T-helper 2 cell (primary cell): ENCODE measurements at places on chromosomes 7 and 10.

GRCh38 chr10:200405-200804, 65.2 kb downstream of the ZMYND11 start:
- no peak for DNase-seq

- DNase-seq: no peak
These were observed 145.2 kb upstream of the KLF14 start for GRCh38 chr7:130879191-130879590.

- DNase-seq: no peak
These were observed 359.6 kb downstream of the ARL4A start for GRCh38 chr7:13047061-13047460.

DNA sequence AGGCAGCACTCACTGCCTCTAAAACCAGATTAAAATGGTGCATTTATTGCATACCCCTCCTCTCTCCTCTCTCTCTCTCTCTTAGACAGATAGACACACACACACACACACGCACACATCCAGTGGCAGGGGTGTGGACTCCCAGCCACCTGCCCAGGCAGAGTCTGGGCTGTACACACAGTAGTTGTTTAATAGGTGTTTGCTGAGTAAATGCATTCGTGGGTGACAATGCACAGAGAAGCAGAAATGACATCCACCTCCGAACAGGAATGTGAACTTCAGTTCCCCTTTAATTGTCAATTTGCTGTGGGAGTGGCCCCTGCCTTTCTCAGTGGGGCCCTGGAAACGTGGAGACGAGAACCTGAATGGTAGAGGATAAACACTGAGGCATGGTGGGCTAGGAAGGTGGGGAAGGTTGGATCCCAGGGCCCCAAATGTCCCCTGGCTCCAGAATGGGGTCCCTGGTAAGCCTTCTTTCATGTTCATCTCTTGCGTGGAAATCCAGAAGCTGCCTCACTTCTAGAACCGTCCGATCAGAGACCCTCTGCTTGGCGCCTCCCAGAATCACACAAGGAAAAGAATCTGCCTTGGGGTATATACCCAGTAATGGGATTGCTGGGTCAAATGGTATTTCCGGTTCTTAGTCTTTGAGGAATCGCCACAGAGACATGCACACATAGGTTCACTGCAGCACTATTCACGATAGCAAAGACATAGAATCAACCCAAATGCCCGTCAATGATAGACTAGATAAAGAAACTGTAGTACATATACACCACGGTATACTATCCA, 58.5 kb upstream of the ECHDC3 start:
- no peak for DNase-seq

GRCh38 chr10:80693565-80693964, 155.9 kb downstream of the SH2D4B start:
- no peak for DNase-seq
